ENCODE measurements at places on chromosomes 13 and 19.

DNA sequence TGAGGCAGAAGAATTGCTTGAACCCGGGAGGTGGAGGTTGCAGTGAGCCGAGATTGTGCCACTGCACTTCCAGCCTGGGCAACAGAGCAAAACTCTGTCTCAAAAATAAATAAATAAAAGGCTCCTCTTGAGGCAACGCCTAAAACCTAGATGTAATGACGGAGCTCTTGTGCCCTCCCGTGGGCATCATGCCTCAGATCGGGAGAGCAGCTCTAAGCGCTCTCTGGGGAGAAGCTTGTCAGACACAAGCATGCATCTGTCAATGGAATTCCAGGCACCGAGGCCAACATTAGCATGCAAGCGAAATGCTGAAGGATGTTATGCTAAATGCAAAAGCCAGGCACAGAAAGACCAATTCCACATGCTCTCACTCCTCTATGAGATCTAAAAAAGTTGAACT lies 45.6 kb upstream of the MRI1 start:
- peak; percentile 88 for DNase-seq

GRCh38 chr19:48113190-48113917 lies 2.7 kb upstream of the PLA2G4C start:
- DNase-seq: no peak

- DNase-seq: no peak
These were observed 167.2 kb upstream of the KLF12 start for GRCh38 chr13:74301258-74301935.

GRCh38 chr19:51621178-51621577 lies 9.0 kb downstream of the SIGLEC5 start:
- DNase-seq: no peak

DNA sequence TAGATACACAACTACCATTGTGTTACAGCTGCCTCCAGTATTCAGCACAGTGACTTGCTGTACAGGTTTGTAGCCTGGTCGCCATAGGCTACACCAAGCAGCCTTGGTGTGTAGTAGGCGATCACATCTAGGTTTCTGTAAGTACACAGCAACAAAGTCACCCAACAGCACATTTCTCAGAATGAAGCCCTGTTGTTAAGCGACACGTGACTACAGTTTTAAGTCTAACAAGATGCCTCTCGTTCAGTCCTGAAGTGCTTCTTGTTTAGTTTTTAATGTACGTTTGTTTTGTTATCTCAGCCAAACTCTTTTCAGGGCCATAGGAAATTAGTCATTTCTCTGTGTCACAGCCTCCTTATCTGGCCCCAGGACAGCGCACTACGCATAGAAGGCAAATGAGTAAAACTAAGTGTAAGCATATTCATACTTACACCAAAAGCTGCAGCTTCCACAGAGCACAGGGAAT lies 50.0 kb upstream of the GPR183 start:
- DNase-seq: no peak

GRCh38 chr13:107665926-107666458 lies 549.3 kb downstream of the LIG4 start:
- DNase-seq: no peak

- no peak for DNase-seq
These were observed 9.3 kb downstream of the SAFB start for GRCh38 chr19:5632241-5632612.

DNA sequence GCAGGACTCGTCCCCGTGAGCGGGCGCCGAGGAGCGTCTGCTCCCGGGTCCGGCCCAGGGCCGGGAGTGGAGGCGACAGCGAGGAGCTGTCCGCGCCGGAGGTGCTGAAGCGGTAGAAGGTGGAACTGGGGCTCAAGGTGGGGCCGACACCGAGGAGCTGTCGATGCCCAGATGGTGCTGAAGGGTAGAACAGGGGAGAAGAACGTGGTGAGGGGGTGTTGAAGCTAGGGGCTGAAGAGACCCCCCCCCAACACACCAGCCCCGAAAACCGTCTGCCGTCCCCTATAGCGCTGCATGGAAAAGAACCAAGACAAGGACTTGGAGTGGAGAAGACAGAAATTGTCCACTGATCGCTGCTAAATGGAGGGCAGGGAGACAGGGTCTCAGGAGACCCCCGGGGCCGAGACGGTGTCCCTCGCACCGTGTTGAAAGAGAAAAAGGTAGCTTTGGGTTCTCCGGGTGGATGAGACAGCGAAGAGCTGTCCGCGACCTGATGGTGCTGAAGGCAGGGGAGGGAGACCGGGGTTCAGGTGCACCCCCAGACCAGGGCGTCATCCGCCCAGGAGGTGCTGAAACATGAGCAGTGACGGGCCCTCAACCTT lies 7.1 kb upstream of the PDE4C start:
- DNase-seq: peak; percentile 9

GRCh38 chr13:83248751-83249150 lies 633.5 kb downstream of the SLITRK1 start:
- no peak for DNase-seq

DNA sequence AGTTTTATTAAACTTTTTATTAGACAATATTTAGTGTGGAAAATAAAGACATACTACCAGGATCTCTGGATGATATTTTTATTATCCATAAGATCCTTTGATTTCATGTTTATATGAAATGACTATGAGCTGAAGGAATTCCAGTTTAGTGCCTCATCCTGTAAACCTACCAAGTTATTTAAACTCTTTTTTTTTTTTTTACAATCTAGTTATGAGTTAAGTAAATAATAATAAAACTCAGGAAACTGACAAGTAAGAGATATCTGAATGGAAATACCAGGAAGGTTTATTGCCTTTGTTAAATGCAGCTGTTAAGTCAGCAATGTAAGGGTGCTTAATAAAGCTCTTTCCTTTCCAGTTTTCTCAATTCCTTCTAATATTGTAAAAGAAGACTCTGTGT lies 53.9 kb downstream of the RXFP2 start:
- no peak for DNase-seq

DNA sequence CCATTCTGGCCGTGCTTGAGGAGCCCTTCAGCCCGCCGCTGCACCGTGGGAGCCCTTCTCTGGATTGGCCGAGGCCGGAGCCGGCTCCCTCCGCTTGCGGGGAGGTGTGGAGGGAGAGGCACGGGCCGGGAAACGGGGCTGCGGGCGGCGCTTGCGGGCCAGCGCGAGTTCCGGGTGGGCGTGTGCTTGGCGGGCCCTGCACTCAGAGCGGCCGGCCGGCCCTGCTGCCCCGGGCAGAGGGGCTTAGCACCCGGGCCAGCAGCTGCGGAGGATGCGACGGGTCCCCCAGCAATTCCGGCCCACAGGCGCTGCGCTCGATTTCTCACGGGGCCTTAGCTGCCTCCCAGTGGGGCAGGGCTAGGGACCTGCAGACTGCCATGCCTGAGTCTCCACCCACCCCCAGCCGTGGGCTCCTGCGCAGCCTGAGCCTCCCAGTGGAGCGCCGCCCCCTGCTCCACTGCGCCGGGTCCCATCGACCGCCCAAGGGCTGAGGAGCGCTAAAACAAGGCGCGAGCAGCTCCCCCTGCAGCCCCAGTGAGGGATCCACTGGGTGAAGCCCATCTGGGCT lies 76.5 kb downstream of the PCDH20 start:
- no peak for DNase-seq

DNA sequence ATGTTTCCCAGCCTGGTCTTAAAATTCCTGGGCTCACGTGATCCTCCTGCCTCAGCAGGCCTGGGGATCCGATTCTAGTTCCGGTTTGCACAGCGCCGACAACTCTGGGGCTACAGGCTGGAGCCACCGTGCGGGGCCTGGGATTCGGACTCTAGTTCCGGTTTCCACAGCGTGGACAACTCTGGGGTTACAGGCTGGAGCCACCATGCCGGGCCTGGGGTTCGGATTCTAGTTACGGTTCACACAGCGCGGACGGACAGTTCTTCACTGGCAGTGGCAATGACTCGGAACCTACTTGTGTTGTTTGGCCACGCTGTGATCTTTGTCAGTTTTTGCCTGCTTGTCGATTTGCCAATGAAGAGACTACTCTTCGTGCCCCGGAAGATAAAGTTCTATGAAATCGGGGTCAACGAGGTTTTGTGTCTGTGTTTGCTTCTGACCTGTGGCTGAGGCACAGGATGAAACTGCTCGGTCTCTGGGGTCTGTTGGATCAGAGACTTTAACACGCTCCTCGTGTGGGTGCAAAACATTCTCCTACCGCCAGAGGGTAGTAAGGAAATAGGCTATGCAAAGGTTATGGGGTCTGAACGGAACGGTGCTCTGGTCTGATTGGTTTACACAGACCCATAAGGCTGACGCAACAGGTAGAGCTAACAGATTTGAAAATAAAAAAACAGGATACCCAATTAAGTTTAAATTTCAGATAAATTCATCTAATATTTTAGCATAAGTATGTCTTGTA lies 12.1 kb upstream of the ZSCAN1 start:
- peak; percentile 31 for DNase-seq

DNA sequence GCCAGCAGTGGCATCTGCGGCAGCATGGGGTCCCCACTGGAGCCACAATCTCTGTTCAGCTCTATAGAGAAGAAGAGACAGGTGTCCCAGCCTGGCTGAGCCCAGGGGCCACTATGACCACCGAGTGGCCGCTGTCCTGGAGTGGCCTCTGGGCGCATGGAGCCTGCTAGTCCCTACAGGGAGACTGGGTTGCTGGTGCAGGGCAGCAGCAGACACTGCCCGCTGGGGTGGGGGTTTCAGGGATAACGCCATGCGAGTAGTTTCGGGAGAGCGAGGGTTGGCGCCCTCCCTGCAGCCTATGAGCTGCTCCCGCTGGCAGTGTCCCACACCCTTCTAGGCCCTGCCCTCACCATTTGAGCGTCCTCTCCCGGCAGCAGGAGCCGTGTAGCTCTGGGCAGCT lies 10.9 kb upstream of the TEKTIP1 start:
- DNase-seq: no peak

GRCh38 chr13:30690282-30691188 lies 44.8 kb upstream of the ALOX5AP start:
- DNase-seq: no peak

DNA sequence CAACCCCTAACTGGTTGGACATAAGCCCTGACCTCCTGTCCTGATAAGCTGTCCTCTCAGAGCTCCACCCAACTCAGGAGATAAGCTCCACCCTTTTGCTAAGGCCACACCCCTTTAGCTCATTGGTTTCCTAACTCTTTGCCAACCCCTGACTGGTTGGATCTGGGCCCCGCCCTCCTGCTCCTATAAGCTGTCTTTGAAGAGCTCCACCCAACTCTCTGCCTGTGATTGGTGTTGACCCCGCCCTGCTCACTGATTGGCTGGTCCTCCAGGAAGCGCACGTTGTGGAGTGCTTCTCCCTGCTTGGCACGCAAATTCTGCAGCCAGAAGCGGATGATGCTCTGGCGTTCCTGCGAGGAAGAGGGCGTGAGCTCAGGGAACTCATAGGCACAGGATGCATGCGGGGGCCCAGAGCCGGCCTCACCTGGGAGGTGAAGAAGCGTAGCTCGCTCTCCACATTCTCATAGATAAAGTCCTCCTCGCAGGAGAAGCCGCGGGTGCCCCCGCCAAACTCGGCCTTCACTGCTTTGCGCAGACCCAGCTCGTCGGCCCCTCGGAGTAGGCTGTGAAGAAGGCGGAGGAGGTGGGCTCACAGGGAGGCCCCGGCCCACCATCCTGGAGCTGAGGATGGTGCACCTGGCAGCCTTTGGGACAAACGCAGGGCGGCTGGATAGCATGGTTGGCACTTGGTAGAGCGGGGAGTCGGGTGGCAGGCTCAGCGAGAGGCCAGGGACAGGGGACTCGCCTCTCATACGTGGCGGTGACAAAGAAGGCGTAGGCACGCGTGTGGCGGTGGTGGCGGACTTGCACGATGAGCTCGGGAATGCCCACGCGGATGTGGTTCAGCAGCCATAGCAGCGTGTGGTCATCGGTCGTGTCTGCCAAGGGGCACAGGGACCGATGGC lies 1.7 kb downstream of the ANO8 start:
- DNase-seq: peak; percentile 64

- DNase-seq: no peak
These were observed 39.3 kb upstream of the GAS6 start for GRCh38 chr13:113902986-113903775.

GRCh38 chr19:46978171-46978869 lies 41.3 kb upstream of the NPAS1 start:
- DNase-seq: no peak

DNA sequence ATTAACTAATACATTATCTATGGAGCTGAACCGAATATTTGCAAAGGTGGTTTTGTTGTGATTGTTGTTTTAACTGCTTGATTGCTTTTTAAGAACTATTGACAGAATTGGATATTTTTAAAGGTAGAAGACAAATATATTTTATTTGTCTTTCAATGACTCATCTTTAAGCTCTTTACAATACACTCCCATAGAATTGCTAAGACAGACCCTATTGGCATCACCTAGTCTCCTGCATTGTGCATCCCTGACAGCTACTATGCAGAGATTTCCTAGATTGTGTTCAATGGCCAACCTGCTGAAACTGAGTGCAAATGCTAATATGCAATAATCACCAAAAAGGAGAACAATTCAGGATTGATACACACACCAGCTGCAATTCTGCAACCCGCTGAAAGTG lies 19.7 kb upstream of the SCEL start:
- DNase-seq: no peak

DNA sequence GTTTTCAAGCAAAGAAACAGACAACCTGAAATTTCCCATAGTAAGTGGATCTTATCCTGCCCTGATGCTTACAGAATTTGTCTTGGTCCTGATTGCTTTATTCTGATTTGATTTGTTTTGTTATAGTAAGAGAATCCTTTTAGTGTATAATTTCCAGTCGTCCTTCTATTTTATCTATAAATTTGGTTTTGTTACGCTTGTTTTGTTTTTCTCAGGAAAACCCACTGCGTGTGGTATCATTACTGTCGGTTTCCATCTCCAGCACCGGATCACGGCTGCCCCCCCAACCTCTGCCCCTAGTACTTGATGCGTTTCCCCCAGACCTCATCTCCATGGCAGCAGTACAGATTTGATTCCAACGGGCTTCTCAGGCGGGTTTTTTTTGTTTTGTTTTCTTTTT lies 58.0 kb upstream of the PDCD5 start:
- no peak for DNase-seq

DNA sequence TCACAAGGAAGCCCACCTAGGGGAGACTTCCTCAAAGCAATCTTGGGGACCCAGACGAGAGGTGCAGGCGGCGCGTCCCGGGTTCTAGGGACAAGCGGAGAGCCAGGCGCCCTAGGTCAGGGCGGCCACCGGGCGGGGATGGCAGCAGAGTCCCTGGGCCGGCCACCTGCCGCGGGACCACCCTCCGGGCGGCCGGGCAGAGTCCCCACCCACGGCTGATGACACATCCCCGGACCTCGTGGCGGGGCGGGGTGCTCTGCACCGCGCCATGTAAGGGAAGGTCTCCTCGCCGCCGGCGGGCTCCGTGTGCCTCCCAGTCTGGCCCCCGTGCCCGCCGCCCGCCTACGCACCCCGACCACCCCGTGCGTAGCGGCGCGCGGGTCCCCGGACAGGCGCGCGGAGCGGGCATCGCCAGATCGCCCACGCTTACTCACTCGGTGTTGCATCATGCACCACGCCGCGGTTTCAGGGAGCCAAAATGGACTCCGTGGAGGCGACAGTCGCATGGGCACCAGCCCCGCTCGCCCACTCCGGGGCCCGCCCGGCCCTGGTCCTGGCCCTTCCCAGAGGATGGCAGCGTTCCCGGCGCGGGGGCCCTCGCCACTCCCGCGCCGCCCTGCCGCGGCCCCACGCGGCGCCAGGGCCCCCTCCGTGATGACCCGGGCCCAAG lies 643 bp downstream of the SLC7A1 start:
- DNase-seq: peak; percentile 38

GRCh38 chr19:7516878-7517277 lies 975 bp downstream of the ZNF358 start:
- no peak for DNase-seq

Data from NCI-H345 (cell line).